CD4-positive, alpha-beta T cell treated with Interleukin-12 subunit alpha and Interleukin-12 subunit beta, for 1 hour (primary cell): ENCODE measurements at places on chromosomes 16 and 17.

GRCh38 chr17:17752821-17753321 lies 71.6 kb downstream of the RAI1 start:
- DNase-seq, result no peak

DNA sequence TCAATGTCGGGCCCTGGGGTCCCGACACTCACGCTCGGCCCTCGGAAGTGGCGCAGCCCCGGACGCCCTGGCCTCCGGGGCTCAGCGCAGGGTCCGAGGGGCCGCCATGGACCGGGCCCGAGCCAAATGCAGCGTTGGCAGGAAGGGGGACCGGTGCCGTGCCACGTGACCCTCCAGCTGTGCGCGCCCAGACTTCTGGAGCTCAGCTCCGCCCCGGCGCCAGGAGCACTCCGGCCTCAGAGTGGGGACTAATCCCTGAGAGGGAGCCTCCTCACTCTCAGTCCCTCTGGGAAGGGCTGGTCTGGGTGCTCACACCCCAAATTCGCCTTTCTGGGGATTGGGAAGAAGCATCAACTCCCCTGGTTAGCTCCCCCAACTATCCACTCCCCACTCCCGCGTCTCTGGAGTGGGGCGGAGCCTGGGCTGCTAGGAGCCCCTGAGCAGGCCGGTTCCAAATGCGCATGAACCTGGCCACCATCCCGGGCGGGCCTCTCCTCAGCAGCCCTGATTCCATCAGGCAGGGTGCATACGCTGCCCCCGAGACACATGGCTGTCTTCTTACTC lies at the start of gene B3GNT9:
Gene B3GNT9 (minus strand): TSS at position 166 of the 564 bp plus-strand sequence. CDS start 513 bp downstream, outside the sequence.
- DNase-seq, result peak; percentile 41

DNA sequence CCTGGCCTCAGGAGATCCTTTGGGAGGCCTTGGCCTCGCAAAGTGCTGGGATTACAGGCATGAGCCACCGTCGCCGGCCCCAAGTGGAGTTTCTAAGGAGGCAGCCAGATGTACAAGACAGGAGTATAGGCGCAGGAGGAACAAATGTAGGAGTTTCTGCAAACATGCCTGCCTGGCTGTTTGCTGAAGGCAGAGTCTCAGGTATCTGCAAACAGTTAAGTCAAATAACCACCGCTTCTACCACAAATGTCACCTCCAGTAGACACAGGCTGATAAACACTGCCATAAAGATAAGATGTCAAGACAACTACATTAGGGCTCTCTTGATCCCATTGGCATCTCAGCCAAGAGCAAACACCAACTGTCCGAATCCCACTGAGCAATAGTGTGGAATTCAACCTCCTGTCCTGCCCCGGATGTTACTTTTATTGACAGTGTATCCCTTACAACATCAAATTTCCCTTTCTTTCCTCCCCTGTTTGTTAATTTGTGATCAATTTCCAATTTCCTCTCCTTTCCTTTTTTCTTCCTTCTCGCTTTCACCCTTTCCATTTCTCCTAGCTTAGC lies 5.6 kb upstream of the COG1 start:
- DNase-seq, result no peak

GRCh38 chr17:77373299-77374169 lies 232.8 kb downstream of the SEC14L1 start:
- DNase-seq, result peak; percentile 54

- peak; percentile 33 for DNase-seq
Observed at GRCh38 chr16:86566601-86566965, at the start of gene FOXC2. Gene FOXC2, plus strand, starts transcription at chr16:86566829. Its CDS starts 507 bp downstream, at chr16:86567336.

GRCh38 chr17:60142872-60143499 lies 6.8 kb upstream of the CA4 start:
- peak; percentile 71 for DNase-seq

DNA sequence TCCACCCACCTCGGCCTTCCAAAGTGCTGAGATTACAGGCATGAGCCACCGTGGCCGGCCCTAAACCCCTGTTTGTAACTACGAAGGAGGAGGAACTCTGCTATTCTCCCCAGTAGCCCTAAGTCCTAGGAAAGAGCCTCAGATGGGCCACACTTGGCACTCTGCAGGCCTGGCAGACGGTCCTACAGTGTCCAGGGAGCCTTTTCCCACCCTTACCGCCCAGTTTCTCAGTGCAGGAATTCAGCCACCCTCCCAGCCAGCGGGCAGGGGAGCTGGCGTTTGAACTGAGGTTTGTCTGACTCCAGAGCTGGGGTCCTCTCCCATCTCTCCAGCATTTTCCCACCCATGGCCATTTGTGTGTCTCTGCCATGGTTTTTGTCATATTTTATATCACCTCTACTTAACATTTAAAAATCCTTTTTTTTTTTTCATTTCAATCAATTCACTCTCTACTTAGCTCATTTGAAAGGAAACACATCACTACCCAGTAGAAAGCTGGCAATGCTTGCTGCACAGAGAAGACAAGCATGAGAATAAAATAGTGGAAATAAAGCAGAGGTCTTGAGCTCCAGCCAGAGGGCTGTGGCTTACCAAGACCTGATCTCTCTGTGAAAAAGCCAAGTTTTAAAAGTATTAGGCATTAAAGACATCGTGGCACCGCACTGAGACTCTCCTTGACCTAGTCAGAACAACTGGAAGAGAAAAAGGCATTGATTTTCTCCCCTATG lies 34.9 kb downstream of the BCO1 start:
- DNase-seq, result no peak

DNA sequence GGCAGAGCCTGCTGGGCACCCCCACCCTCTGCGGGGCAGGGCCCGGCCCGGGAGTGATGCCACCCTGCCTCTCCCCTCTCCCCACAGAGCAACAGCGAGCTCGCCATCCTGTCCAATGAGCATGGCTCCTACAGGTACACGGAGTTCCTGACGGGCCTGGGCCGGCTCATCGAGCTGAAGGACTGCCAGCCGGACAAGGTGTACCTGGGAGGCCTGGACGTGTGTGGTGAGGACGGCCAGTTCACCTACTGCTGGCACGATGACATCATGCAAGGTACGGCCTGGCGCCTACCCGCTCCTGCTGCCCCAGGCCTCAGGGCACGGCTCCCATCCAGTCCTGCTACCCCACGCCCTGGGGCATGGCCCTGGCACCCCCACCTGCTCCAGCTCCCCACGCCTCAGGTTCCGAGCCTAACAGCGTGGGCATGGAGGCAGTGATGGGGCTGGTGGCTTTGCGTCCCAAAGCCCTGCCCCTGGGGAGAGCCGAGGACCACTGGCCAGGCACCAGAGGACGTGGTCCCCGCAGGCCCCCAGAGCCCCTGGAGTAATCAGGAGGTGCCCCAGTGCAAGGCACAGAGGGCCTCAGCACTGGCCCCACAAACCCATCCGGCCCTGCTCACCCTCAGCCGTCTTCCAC lies 38.4 kb downstream of the TSC2 start:
- no peak for DNase-seq

GRCh38 chr17:18187821-18188761 lies 4.5 kb downstream of the ALKBH5 start:
- DNase-seq, result no peak

- no peak for DNase-seq
Observed at GRCh38 chr16:17556276-17557052, 85.7 kb upstream of the XYLT1 start.
